ENCODE measurements at places on chromosomes 3 and 15.

DNA sequence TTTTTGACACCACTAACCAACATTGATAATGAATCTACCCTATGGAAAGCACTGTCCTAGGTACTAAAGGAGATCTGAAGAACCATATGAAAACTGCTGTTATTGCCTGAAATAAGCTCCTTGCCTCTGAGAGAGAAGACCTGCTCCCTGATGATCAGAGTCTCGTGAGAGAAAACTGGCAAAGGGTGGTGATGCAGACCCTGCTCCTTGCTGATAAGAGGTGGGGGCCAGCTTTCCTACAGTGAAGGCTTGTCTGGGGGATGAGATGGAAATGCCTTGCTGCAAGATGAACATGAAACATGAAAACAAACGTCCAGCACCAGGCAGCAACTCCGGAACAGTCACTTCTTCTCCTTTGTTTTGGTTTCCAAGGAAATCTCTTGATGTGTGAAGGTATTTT, 31.9 kb downstream of the RASGRP1 start:
- DNase-seq, result no peak

DNA sequence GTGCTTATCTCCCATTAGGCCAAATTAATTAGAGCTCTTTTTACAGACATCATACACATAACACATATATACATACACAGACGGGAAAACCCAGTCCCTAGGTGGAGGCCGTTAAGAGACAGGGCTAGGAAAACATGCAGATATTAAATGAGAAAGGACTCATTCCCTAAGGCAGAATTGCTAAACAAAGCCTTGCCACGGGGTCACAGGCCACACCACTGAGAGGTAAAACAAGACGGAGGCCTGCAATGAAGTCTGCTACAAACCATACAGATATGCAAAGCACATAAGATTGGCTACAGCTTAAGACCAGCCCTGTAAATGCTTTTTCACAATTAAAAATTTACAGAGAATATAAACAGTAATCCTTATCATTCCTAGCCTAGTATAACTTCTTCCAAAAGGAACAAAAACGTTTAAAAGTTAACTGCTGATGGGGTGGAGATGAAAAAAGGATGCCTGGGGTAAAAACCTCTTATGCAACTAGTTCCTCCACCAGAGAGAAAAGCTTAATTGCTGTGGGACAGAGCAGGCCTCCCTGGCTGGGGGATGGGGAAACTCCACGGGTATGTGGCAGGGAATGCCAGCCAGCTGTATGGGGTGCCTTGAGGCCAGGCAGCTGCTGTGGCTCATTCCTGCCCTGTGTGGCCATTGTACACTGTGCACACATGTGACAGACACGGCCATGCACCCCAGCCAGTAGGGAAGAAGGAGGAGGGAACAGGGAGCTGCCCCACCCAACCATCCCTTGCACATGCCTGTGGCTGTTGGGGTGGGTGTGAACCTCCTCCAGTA, 481.4 kb upstream of the LMCD1 start:
- DNase-seq, result no peak

DNA sequence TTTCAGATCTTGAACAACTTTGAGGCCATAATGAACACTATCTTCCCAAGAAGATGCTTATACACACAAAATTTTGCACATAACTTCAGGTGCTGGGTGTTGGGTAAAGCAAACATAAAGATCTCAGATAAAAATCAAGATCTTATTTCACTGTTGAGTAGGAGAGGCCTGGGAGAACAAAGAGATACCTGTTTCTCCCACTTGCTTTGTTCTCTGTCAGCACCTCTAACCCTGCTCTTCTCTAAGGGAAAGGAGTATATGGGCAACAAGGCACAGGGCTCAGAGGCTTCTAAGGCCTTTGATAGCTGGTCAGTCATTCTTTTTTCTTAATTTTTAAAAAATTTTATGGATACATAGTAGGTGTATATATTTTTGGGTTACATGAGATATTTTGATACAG, 3.6 kb upstream of the GK5 start:
- DNase-seq, result no peak

- peak; percentile 24 for DNase-seq
These were observed 2.9 kb downstream of the LTK start for GRCh38 chr15:41510728-41511127.

DNA sequence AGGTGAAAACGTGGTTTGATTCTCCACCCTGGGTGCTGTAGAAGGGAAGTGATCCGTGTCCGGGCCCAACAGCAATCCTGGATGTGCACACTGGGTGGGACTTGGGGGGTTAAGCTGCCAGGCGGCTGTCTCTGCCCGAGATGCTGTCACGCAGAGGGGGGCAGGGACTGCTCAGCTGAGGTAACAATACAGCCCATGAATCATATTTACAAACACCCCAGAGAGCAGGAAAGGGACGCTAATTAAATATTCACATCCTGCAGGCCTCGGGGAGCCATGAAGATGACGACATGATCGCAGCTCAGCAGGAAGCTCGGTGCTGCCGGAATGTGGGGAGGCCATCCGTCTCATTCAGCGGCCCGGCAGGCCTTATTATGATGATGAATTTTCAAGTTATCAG, 17.9 kb upstream of the CRABP1 start:
- DNase-seq, result no peak

DNA sequence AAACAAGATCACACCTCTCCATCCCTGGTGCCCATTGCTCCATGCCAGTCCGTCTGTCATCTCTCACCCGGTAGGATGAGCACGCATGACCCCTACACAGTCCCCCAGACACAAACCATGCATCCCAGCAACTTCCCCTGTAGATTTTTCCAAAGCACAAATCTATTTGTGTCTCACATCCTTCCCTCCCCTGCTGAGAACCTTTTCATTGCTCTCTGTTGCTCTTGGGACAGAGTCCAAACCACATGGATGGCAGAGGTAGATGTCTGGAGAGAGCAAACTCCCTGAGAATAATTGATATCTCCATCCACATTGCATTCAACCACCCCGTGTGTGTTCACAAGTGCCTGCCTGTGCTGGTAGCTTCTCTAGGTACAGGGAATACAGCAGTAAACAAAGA, 29.9 kb upstream of the LRTM1 start:
- DNase-seq, result no peak

- no peak for DNase-seq
These were observed 31.9 kb downstream of the RAD18 start for GRCh38 chr3:8931342-8931741.

All from 8988T (cell line).